Right forelimb (tissue), 1 donor: ENCODE measurements at places on chromosomes 16 and 17.

DNA sequence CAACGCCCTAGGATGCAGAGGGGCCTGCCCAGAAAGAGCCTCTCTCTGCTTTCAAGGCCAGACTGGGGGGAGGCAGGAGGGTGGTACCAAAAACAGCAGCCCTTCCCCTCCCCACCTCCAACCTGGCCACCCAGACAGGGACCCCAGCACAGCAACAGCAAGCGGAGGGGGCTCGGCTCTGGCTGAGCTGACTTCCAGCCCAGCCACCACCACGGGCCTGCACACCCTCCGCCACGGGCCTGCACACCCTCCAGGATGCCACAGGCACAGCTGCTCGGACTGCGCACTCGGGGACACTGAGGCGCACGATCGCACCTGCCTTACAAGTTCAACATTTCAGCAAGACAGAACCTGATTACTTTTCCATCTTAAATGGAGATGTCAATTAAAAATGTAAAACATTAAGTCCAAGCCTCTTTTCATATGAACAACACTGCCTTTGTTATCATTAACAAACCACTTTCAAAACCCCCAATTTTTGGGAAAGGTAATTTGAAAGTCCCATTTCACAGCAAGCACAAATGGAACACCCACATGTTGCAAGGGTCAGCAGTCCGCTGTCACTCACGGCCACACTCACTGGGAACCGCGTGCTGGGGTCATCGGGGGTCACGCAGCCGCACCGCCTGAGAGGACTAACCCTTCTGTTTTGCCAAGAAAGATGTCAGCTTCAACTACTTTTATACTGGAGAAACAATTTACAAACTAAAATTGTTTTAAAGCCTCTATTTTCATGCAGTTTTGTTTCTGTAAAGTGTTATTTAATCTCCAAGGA lies 76.4 kb downstream of the ANKRD11 start:
- DNase-seq: no peak

DNA sequence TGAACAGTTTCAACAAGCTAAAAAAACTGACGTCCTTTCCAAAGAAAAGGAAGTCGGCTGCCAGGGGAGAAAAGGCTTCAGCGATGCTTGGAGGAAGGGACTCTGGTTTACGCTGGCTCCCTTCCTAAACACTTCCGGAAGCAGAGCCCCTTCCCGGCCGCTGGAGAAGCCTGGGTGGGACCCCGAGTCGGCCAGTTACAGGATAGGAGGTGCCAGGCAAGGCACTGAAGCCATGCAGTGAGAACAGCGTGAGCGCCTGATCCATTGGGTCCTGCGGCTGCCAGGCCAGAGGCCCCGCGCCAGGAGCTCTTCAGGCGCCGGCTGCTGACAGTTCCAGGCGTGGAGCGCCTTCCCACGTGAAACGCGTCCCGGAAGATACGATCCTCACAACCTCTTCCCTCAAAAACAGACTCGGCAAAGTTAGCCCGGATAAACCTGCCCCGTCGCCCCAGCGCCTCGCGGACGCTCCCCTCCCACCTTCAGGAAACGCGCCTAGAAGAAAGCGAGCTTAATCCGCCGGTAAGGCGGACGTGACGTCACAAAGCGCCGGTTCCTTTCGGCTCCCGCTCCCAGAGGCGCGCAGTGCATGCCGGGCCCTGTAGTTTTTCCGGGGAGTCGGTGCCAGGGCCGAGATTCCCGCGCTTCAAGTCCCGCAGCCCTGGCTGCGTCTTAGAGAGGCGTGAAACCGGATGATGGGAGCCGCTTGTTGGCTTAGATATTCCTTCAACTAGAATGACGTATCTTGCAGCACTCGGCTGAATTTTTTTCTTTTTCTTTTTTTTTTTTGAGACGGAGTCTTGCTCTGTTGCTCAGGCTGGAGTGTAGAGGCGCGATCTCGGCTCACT lies at the start of gene ADAT1:
Gene ADAT1 (minus strand): TSS at position 521 of the 845 bp plus-strand sequence. CDS start 2,482 bp downstream, outside the sequence.
- DNase-seq: peak; percentile 98

DNA sequence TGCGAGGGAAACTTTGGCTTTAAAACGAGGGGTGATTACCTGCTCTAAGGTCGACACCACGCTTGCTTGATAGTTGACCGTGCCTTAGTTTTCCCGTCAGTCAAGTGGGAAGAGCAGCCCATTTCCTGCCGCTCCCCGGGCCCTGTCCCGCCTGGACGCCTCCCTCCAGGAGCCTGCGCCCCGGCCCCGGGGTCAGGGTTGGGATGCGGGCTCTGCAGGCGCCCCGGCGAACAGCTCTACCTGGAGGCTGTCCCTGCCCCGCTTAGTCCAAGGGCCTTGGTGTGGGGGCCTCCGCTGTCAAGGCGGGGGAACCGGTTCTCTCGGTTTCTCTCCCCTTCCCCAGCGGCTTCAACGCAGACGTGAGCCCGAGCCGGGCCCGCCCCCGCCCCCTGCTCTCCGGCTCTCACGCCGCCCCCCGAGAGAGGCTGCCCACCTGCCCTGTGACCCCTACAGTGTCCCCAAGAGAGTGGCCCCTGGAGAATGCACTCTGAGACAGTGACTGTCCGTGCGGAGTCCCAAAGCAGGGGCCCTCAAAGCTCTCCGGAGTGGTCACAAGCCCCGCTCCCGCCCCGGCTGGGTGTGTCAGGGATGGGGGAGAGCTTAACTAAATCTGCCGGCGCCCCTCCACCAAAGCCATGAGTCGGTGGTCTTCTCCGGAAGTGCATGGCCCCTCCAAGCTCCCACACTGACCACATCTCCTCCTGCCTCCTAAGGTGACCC lies 117.4 kb upstream of the SMURF2 start:
- DNase-seq: no peak

DNA sequence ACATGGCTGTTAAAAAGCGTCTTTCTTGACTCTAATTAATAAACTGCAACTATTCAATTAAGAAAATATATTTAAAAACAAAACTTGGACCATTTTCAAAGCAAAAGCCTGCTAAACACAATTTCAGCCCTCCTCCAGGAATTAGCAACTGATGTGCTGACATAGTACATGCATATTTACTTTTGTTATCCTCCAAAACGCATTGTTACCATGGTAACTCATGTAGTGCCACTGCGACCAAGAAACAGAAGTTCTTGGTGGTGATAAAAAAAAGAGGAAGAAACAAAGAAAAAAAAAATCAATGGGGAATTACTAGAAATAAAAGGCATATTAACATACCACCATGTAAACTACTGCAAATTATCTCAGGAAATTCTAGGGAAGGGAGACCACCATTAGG lies 793.4 kb upstream of the CDH8 start:
- DNase-seq: no peak

DNA sequence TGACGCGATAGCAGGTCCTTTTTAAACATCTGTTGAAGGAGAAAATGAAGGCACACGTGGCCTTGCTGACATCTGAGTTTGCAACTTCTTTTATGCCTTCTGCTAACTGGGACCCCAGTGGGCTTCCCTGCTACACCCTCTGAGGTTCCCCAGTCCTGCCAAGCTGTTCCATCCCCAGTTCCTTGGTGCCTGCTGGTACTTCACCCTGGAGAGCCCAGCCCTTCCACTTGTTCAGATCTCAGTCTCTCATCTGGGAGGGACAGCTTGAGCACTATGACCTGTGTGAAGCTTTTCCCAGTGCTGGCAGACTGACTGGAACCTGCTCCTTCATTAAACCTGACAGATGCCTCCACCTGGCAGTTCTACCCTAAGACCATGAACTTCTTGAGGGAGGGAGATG lies 95.5 kb downstream of the WWOX start:
- DNase-seq: no peak
